T1000 (cell line): ENCODE measurements at places on chromosomes 13 and 19.

DNA sequence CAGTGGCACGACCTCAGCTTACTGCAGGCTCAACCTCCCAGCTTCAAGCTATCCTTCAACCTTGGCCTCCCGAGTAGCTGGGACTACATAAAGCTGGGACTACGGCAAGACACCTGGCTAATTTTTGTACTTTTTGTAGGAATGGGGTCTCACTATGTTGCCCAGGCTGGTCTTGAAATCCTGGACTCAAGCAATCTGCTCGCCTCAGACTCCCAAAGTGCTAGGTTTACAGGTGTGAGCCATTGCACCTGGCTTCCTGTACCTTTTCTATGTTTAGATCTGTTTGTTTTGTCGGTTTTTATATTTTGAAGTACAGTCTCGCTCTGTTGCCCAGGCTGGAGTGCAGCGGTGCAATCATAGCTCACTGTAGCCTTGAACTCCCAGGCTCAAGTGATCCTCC lies 17.5 kb upstream of the TICAM1 start:
- DNase-seq: no peak

- DNase-seq: no peak
These were observed 600.0 kb downstream of the KCTD12 start for GRCh38 chr13:76286178-76286577.

DNA sequence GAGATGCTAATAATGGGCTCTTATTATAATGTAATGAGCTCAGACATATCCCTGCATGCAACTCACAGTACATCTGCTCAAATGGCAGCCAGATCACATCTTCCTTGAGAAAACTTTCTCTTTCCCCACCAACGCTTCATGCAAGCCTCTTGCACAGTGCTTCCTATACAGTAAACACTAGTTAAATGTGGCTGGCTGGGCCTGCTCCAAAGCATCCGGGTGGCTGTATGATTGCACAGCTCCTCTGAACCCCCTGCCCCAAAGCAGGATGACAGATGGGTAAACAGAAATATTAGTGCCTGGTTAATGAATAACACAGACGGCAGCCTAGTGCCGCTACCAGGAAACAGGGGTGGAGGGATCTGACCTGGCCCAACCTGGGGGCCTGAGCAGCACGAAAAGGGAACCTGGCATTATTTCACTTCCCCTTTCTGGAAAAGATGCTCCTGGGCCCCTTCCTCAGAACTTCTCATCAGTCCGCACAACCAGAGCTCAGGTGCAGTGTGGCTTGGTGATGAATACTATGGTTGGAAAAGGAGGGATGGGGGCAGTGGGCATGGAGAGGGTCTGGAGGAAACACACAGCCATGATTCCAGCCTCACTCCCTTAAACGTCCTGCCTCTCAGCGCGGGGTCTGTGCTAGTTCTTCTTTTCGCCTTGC lies 10.8 kb downstream of the FFAR2 start:
- DNase-seq: no peak

- DNase-seq: no peak
These were observed 2318.0 kb downstream of the PCDH9 start for GRCh38 chr13:64912141-64912540.

DNA sequence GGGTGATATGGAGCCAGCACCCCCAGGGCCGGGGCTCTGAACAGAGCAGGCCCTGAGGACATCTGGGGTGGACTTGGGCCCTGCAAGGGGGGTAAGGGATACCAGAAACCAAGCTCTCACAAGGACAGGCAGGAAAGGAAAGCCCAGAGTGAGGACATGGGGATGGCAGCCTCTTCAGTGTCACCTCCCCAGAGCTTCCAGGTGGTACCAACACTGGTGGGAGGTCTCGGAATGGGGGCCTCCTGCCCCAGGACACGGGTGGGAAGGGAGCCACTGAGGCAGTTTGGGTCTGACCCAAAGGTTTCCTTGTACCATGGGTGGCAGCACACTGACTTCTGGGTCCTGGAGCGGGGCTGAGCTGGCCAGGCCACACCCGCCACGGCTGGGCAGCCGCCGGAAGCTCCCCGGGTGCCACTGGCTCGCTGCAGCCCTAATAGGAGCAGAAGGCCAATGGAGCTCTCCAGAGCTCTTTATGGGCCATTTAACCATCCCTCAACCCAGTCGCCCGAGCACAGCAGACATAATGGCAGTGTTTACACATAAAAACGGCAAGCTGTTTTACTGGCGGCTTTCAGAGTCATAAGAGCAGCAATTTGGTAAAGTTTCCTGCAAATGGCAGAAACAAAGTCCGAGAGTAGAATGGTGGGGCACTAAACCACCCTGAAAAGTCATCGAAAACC lies 59.3 kb downstream of the PEPD start:
- no peak for DNase-seq

- DNase-seq: no peak
These were observed 411.2 kb downstream of the KCTD12 start for GRCh38 chr13:76474966-76475365.

DNA sequence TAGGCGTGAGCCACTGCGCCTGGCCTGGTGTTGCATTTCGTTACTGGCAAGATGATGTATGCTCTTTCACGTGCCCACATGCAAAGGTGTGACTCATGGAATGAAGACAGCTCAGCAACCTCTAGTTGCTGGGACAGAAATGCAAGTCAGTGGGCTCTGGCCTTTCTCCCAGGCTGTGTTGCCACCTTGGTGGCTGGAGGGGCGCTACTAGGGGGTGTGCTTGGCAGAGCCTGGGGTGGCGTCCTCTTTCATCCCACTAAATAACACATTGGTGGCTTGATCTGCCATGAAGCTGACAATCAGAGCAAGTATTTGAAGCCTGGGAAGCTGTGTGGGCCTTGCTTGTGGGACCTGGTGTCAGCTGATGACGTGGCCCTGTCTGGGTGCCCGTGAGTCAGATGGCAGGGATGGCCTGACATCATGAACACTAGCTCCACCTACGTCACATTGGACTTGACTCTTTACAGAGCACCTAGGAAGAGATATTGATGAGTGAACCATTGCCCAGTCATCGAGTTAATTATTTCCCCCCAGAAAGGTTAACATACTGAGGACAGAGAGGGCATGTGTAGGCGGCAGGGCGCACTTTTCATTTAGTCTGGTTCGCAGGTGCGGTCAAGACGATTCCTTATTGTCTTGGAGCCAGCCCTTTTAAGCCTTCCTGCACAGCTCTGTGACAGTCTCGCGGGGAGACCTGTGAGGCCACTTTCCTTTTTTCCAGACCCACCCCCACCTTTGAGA lies 154.2 kb downstream of the TM9SF2 start:
- peak; percentile 76 for DNase-seq

DNA sequence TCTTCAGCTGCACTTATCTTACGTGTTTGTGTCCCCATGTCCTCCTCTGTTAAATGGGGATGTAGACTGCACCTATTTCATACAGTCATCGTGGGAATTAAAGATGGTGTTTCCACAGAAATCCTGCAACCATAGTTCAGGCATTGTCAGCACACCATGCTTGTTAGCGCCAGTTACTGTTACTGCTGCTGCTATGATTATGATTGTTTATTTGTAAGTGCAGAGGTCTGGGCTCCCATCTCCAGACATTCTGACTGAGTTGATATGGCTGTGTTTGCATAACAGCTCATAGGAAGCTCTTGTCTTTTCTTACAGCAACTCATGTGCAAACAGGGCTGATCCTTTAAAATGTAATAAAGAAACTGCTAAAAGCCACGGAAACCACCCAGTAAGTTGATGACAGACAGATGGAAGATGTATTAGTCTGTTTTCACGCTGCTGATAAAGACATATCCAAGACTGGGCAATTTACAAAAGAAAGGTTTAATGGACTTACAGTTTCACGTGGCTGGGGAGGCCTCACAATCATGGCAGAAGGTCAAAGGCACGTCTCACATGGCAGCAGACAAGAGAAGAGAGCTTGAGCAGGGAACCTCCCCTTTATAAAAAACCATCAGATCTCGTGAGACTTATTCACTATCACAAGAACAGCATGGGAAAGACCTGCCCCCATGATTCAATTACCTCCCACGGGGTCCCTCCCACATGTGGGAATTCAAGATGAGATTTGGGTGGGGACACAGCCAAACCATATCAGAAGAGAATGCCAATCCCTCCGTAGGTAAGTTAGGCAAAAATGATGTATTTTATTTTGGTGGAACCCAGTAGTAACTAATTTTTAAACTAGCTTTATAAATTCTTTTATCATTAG lies 1.6 kb downstream of the ZSCAN5A start:
- no peak for DNase-seq

GRCh38 chr13:20980899-20981298 lies 78.4 kb upstream of the XPO4 start:
- DNase-seq: no peak
